PC-9 (cell line): ENCODE measurements at places on chromosomes 11 and 22.

DNA sequence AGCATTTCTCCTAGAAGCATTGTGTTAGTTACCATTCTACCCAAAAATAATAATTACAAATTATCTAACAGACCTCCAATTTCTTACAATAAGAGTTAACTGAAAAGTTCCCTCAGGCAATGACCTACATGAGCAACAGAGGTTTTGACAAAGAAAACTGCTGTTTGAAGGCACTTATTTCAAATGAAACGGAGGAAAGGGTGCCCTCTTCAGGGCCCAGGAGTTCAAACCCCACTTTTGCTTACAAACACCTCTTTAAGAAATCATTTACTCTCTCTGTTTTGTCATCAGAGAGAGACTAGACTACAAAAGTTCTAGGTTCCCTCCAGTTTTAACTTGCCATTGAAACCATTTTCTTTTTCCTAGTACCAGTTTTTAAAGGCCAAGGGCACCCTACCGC is 56.7 kb downstream of the AMBRA1 start:
- DNase-seq: no peak

DNA sequence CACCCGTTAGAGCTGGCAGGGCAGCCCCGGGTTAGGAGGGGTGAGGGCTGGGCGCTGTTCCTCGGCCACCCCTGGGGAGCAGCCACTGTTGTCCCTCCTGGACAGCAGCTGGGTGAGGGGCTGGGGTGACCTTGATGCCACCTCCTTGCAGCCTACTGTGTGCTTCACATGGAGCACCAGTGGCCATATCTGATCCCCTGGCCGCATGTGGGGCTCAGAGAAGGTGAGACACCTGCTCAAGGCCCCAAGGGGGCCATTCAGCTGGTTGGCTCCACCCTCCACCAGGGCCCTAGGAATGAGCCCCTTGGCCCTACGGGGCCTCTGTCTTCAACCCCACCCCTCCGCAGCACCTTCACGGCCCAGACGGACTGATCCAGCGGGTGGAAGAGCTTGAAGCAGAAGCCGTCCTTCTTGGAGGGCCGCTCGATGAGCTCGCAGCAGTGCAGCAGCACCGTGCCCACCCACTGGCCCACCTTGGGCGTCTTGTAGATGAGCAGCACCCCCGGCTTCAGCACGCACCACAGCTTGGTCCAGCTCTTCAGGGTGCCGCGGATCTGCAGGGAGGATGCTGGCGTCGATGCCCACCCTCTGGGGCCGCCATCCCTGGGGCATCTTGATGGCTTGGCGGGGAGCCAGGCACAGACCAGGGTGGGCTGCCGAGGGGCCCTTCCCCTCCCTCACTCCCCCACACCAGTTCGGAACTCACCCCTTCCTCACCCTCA is 44.9 kb downstream of the OSBPL5 start:
- DNase-seq: no peak

GRCh38 chr22:20174785-20175596 is 24.1 kb upstream of the CCDC188 start:
- no peak for DNase-seq

GRCh38 chr22:42621505-42622002 is 6.9 kb upstream of the POLDIP3 start:
- no peak for DNase-seq

DNA sequence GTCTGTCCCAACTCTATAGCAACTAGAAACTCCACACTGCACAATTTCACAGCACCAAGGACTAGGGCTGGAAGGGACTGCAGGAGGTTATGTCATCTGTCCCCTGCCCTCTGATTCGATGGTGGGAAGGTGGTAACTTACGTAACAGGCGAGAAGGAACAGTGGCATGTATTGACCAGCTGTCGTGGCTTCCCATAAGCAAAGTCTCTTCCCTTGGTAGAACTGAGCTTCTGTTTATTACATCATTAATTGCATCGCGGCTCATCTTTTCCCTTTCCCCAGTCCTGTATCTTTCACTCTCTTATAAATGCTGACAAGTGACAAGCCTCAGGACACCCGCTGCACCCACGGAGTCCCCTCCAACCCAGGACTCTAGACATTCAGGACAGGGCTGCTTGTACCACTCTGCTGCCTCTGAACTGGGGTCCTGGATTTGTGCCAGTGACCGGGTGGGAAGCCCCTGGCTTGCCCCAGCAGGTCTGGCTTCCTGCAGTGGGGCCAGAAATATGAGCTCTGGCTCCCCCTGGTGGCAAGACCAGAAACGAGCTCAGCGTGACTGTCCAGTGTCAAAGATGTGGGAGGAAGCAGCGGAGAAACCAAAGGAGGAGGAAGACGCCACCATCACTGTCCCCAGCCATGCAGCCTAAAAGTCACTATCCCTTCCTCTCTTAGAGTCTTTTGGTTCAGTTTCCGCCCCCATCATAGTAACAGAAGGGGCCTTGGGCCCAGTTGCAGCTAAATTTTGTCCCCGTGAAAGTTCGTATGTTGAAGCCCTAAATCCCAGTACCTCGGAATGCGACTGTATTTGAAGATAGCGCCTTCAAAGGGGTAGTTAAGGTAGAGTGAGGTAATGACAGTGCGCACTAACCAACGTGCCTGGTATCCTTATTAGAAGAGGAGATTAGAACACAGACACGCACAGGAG is 84.5 kb downstream of the ISX start:
- DNase-seq: peak; percentile 53

- DNase-seq: no peak
Observed at GRCh38 chr22:46463435-46464227, 73.8 kb downstream of the CELSR1 start.

DNA sequence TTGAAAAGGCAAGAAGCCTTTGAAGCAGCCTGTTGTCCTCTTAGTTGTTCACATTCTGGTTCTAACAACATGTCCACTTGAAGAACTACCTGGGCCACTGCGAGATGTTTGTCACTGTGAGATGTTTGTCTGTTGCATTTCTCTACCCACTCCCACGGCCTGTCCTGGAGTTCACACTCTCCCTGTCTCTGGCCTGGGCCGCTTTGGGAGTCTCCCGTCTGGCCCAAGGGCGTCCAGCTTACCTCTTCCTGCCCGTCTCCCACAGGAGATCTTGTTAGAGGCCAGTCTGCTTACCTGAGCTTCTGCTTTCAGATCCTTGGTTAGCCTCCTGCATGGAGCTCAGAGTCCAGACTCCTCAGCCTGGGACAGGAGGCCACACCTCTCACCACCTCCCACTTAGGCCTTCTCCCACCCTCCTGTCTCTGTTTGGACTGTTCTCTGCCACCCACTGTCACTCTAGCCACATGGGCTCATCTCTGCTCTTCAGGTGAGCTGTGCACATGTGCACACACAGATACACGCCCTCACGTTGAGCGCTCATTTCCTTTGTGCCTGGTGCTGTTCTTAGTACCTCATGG is 66.0 kb downstream of the TBC1D22A start:
- DNase-seq: no peak

DNA sequence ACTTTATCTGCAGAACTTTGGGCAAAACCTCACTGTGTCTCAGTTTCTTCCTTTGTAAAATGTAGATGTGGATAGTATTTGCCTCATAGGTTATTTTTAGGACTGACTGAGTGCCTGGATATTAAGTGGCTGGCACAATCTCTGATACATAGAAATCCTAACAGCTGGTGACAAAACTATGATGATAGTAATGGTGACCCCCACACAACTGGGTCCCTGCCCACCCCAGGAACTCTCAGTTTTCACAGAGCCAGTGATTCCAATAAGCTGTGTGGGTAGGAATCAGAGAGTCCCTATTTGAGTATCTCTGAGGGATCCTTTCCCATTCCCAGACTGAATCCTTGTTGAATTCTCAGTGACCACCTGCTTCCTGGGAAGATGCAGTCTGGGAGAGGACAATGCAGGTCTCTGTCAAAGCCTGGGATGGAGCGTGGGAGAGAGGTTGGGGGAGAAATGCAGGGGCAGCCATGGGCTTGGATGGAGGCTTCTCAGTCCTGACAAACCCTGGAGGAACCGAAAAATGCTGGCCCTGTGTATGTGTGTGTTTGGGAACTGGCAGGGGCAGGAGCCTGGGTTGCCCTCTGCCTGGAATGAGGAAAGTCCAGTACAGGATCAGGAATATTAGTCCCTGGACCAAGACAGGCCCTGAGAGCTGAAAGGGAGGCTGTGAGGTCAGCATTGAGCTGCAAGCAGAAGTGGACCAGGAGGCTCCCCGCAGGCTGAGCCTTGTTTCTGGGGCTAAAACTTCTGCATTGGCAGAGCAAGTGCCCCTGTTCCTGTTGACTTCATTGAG is 6.1 kb upstream of the P2RY6 start:
- DNase-seq: no peak

DNA sequence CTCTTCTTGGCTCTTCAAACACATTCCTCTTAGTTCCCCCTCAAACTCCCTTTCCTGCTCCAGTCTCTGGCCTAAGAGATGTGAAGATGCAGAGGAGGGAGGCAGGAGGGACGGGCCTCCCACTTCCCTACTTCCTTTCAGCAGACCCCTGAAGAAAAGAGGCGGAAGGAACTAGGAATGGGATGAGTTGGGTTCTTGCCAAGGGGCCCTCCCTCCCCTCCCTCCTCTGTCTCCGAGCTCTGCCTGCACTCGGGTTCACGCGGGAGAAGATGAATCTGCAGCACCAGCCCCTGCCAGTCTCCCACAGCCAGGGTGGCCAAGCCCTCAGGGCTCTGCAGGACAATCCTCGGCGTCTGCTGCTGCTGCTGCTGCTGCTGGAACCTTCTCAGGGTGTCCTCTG is 24.3 kb upstream of the PKNOX2 start:
- no peak for DNase-seq

DNA sequence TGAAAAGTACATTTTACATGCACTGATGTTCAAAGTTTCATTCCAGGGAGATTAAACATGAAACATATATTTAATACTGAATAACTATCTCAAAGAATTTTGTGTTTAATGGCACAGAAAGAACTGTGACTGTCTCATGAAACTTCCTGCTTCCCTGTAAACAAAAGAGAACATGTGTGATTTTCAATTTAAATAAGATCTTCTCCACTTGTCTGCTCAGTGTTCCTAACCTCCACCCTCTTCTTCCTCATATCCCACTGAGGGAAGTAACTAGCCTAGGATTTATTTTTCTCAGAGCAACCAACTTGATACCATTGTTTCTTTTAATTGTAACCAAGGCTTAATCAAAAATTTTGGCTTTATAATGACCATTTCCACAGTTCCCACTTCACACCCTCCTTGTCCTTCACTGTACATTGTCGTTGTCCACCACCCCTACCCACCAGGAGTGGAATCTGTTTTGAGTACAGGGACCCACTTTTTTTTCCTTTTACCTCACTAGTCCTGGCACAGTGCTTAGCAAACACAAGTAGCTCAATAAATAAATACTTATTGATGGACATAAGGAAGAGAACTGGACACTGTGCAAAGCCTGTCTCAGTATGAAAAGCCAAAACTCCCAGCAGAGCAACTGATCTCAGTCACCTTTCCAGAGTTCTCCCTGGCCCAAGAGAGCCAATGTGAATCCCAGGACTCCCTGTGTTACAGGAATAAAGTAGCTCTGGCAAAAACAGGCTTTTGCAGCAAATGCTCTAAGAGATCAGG is 4.2 kb downstream of the CPSF7 start:
- DNase-seq: peak; percentile 11

DNA sequence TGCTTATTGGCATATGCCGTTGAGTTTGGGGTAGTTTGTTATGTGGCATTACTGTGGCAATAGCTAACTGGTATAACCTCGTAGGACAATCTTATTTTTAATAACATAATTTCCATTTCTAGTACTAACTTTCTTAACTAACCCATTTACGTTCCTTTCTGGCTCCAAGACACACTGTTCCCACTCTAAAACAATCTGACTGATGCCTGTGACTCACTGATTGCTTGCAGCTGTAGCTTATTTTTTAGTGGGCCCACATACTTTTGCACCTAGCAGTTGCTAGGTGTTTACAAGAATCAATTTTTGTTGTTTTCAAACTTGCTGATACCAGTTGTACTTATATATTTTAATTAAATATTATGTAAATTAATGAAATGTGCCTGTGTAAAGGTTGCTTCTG is 52.2 kb downstream of the FAT3 start:
- no peak for DNase-seq

DNA sequence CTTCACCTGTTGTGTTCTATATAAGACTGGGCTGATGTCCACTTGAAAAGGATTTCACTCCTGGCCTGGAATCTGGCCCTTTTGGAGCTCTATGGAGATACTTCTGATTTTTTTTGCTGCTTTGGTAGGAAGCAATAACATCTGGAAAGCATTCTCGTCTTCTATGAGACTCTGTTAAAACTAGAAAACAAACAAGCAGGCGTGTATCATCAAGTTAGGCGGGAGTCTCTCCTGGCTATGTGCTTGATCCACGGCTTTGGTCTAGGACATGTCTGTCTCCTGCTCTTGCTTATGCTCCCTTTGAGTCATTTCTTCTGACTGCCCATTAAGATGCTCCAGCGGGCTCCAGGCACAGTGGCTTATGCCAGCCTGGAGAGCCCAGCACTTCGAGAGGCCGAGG is 121.4 kb upstream of the TTC12 start:
- no peak for DNase-seq

GRCh38 chr11:84687433-84687832 is 939.7 kb downstream of the DLG2 start:
- DNase-seq: no peak

DNA sequence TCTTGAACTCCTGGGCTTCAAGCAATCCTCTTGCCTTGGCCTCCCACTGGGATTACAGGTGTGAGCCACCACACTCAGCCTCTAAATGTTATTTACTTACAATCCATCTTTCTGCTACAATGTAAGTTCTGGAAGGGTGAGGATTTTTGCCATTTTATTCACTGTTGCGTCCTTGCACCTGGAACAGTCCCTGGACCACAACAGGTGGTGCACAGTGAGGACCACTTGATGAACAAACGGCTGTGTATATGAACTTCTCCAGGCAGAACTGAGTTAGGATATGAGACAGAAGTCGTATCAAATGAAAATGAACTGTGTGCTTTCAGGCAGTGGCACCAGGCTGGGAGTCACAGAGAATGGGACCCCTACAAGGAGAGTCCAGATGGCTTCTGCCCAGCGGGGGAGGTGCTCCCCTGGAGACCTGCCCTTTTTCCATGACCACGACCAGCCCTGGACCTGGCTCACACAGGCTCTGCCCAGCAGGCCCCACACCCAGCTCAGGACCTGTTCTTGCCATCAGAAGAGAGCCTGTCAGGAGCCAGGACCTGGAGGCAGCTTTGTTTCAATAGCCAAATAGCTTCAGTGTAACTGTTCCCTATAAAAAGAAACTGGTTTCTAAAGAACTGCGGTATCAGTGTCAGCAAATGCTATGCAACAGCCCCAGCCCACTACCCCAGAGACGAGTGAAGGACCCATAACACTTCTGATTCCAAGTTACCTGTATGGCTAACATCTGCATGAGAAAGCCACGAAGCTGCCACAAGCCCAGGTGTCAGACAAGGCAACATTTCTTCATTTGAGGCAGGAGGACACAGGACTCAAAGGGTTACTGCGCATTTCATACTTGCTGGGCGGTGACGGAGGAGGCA is 104.9 kb downstream of the MICAL3 start:
- DNase-seq: no peak

DNA sequence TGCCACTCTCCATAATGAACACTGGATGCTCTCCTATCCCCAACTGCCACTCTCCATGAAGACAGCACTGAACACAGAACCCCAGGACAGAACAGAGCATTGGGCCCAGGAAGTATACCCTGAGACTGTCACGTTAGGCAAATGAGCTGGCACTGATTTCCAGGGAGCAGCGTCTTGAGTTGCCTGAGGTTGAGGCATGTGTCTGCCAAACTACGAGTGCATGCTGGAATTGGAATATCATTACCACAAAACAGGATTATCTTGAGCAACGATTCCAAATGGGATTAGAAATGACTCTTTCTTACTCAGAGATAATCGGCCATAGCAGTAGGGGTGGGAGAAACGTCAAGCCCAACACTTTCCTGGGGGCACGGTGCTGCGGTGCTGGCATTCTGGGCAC is 39.9 kb downstream of the CLPB start:
- DNase-seq: no peak
